ENCODE measurements at places on chromosomes 6 and 20.
A peak's percentile ranks its signal among the peaks of the same experiment; 100 is the strongest.

- no peak for DNase-seq
Measured at GRCh38 chr6:19712012-19712688, 125.0 kb upstream of the ID4 start.

DNA sequence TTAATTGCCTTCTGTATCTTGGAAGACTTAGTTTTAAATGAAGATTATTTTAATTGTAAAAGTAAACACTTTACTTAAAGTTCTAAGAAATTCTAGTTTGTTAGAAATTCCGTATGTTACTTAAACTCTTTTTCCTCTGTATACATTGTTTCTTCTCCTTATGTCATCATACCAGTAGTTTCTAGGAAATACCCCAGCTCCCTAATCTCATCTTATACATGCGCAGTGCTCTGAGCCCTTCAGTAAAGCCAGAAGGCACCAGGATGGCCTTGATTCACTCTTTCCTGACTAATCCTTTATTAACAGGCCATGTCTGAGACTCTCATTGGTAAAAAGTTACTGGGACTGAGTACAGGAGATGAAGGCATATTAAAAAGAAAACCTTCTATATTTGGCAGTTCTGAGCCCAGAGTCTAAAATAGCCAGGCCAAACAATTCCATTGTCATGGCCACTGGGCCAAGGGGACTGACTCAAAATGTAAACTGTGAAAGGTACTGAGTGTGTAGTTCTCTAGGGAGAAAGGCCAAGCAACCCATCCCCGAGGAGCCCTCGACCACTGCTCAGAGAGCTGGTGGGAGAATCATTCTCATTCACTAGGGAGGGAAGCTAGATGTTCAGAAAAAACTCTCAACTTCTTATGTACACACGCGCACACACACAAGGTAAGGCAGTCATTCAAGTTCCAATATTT is 25.0 kb downstream of the SLC22A1 start:
- DNase-seq = no peak

GRCh38 chr20:34538671-34539123 is 19.8 kb upstream of the MAP1LC3A start:
- DNase-seq = peak; percentile 36

GRCh38 chr6:125375821-125376220 is 74.1 kb upstream of the HDDC2 start:
- no peak for DNase-seq

GRCh38 chr6:105641504-105641903 is 238.6 kb upstream of the PREP start:
- no peak for DNase-seq

- DNase-seq = no peak
Measured at GRCh38 chr6:77341058-77341986, 122.0 kb downstream of the HTR1B start.

- DNase-seq = no peak
Measured at GRCh38 chr6:38555606-38556005, 84.1 kb downstream of the BTBD9 start.

GRCh38 chr6:33845031-33845745 is 41.4 kb upstream of the MLN start:
- no peak for DNase-seq

DNA sequence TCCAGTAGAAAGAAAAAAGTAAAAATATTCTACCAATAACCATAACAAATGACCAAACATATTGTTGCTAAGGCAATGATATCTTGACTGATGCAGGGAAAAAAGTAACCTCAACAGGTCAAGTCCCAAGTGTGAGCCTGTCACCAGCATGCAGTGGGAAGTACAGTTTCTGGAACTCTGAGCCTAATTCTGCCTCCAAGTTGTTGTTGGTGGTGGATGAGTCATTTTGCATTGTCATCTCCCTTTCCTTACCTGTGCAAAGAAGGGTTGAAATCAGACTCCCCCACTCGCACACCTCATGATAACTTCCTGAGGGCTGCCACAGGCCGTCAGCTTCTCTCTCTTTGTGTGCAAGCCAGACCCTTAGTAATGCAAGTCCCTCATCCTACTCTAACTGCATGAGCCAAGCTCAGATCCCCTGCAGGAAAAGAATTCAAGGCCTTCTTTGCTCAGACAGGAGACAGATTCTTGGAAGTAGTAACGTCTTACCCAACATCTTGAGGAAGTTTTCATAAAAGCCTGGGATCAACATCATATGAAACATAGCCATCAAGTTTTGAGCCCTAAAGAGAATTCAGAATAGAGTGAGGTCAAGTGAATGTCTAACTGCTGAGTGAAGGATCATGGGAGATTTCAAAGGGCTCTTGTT is 207.6 kb upstream of the FOXA2 start:
- no peak for DNase-seq

- DNase-seq = no peak
Measured at GRCh38 chr6:106736502-106736901, 107.1 kb downstream of the QRSL1 start.

DNA sequence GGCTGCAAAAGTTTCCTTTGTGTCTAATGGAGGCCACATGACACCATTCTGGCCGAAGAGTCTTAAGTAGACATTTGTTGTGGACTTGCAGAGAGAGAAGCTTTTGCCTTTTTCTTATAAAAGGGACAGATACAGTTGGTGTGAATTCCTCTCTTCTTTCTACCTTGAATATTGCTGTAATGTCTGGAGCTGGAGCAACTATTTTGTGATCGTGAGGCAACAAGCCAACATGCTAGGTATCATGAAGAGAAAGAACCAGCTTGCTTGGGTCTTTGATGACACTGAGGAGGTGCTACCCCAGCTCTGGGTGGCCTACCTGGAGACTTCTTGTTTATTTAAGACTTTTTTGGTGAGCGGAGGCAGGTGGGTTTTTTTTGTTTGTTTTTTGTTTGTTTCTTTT is 16.3 kb upstream of the SYNJ2 start:
- no peak for DNase-seq

DNA sequence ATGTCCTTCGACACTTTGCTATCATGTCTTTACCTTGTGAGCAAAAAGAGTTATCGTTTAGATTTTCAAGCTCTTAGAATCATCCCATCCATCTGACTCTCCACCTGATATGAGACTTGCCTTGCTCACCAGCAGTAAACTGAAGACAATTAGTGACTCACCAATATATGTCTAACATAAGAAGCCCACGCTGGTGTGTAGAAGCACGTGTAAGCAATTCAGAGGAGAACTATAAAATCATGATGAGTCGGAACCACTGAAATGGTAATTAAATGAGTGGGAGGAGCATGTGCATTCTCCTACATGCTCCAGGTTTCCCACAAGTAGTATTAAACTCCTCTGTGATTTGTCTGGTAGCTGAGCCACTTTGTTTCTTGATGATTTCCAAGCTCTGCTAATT is 181.6 kb upstream of the RNF217 start:
- DNase-seq = no peak

DNA sequence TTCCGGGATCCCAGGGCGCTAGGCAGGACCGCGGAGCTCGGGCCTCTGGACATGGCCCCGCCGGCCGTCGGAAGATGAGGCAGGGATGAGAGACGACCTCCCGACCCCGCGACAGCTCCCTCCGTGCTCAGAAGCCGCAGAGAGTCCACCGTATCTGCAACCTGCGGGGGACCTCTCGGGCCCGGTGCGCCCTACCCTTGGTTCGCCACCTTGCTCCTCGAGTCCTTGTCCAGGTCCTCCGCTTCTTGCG is 301 bp downstream of the PPP1R3D start:
- no peak for DNase-seq

- no peak for DNase-seq
Measured at GRCh38 chr6:111503660-111504059, 20.6 kb upstream of the REV3L start.

GRCh38 chr6:158568549-158568948 is 8.7 kb downstream of the TMEM181 start:
- no peak for DNase-seq

DNA sequence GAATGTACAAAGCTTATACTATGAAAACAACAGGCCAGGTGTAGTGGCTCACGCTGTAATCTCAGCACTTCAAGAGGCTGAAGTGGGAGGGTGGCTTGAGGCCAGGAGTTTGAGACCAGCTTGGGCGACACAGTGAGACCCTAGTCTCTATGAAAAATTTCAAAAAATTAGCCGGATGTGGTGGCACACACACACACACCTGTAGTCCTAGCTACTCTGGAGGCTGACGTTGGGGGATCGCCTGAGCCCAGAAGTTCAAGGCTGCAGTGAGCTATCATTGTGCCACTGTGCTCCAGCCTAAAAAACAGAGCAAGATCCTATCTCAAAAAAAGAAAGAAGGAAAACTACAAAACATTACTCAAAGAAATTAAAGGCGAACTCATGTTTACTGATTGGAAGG is 7.3 kb upstream of the ASF1A start:
- DNase-seq = no peak

- no peak for DNase-seq
Measured at GRCh38 chr6:41286544-41287346, at the start of gene TREM1. TSS of gene TREM1 (minus strand) at chr6:41286682. CDS start at chr6:41286655, 27 bp downstream.

GRCh38 chr6:30113003-30113759 is at the start of gene TRIM31:
TSS of gene TRIM31 (minus strand) at chr6:30113090. CDS start at chr6:30112805, 285 bp downstream.
- DNase-seq = no peak

DNA sequence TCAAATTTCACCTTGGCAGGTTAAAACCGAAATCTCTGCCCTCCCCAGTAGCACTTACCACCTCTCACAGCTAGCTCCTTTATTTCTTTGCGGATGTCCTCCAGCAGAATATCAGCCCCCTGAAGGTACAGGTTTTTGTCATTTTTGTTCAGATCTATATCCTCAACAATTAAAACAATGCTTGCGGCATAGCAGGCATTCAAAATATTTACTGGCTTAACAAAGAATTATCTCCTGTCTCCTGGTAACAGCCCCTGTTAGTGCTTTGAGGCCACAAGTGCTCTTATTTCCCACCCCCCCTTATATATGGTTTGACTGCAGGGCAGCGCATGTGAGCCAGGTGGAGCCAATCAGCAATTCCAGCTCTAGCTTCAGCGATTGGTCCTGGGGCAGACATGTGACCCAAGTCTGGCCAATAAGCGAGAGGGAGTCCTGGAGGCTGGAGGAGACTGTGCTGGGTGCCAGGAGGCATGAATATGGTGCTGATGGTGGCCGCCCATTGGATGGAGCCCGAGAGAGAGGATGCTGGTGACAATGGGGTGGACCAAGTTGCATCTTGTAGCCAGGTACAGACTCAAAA is 21.0 kb downstream of the SULF2 start:
- DNase-seq = no peak

DNA sequence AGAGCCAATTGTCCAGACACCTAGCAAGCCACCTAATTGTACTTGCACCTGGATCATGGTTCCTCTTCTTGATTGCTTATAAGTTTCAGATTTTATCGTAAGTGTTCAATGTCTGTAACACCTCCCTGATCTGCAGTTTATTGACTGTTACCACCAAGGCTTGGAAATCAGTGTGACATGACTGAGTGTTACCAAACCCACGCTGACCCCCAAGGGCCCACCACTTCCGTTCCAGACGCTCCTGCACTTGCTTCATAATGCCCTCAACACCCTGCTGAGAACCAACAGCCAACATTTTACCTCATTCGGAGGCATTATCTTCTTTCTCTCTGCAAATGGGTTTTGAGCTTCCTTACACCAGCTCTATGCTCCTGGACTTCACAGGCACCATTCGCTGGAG is 6.3 kb downstream of the CCR6 start:
- no peak for DNase-seq

- no peak for DNase-seq
Measured at GRCh38 chr6:89536231-89536630, 102.3 kb downstream of the LYRM2 start.

DNA sequence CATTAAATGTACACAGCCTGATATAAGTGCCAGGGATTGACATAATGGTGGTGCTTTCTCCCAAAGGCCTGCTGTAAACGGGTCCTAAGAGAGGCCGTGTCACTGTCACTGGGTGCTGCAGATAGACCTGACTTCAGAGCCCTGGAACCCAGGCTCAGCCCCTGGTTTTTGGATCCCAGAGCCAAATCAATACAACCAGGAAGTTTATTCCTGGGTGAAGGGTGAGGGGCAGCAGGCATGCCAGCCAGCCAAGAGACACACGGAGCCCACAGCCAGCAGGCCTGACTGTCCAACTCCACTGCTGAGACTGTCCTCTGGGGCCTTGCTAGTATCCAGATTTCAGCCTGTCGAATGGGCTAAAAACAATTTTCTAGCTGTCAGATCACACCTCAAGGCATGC is 12.8 kb upstream of the ARMC12 start:
- DNase-seq = no peak

- DNase-seq = no peak
Measured at GRCh38 chr6:2264932-2265331, 19.5 kb upstream of the GMDS start.

GRCh38 chr6:125262016-125263013 is 39.5 kb downstream of the HDDC2 start:
- no peak for DNase-seq

DNA sequence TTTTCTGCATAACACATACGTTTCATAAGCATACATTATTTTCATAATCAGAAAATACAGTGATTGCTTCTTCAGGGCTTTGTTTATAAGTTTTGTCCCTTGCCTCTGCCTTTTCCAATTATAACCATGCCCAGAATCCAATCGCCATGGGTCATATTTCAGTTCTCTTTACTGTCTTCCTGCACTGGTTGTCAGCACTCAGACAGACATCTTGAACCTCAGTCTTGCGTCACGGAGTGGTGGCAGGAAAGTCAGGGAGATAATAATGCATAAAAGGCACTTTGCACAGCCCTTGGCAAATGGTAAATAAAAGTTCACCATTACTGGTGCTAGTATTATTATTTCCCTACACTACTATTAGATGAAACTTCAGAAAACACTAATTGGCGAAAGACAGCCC is 7.2 kb downstream of the KIF16B start:
- no peak for DNase-seq

- no peak for DNase-seq
Measured at GRCh38 chr20:25543068-25543467, 42.3 kb downstream of the NINL start.

DNA sequence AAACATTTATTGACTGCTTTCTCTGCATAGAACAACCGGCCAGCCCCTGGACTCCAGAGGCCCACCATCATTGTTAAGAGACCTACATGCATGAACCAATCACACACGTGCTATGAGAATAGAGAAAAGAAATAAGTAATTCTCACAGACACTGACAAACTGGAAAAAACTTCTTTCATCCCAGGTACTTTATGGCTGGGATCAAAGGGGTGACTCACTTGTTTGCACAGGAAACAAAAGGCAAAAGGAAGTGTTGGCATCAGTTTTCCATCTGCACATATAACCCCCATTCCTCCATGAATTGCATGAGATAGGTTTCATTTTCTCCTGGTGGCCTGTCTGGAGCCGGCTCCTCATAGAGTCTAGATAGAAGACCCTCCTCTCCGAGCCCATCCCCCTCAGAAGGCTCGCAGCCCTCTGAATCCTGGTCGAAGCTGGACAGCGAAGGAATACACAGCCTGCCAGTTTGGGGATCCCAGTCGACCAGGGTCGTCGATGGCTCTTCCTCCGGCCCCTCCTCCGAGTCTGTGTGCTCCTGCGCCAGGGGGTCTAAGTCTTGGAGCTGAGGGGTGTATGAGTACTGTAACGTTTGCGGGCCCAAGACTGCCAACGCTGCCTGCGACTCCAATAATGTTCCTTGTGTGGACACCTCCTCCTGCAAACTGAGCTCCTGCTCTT is 43.3 kb downstream of the IL20RA start:
- DNase-seq = no peak

- no peak for DNase-seq
Measured at GRCh38 chr6:68544450-68544849, 90.6 kb upstream of the ADGRB3 start.

GRCh38 chr6:90610301-90610750 is 23.5 kb upstream of the MAP3K7 start:
- no peak for DNase-seq
